MM.1S (cell line): ENCODE measurements at places on chromosomes 2 and 18.

DNA sequence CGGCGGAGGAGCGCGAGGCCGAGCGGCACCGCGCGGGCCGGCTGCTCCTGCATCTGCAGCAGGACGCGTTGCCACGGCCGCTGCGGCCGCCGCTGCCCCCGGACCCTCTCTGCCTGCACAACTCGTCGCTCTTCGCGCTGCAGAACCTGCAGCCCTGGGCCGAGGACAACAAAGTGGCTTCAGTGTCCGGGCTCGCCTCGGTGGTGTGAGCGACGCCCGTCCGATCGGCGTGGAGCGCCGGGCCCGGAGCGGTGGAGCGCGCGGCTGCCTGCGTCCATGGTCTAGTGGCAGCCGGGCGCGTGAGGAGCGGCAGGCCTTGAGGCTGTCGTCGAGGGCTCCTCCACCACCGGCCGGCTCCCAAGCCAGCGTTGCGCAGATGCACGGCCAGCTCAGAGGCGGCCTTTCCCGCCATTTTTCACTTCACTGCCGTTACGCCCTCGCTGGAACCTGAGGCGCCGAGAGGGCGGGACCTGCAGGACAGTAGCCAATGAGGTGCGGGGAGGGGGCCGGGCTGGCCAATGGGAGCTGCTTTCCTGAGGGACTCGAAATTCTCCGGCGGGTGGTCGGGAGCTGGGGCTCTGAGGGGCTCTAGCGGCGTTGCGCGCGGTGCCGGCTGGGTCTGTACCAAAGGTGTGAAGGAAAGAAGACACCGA lies 1.9 kb downstream of the TLX2 start:
- DNase-seq, result no peak

GRCh38 chr2:9307535-9307934 lies 100.9 kb downstream of the ASAP2 start:
- peak; percentile 77 for DNase-seq

DNA sequence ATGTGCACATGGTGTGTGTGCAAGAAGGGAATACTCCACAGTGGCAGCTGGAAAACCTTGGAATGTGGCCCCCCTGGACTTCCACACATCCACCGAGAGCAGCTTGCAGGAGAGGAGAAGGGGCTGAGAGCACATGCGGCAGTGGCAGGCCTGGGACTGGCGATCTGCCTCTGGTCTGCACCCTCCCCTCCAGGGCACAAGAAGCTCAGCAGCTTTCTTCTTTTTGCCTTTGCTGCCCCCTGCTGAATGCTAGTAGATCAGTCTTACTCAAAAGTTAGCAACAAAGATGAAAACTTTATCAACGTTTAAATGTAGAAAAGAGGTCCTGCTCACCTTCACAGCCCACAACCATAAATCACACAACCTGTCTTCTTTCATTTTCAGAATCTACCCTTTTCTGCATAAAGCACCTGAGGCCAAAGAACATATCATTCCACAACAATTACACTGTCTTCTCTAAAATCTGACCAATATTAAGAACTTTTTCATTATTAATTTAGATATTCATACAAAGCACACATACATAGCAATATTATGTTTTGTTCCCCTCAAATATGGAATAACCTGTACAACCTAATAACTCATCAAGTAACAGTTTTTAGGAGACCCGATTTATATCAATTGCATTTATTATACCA lies 34.6 kb downstream of the TGFBRAP1 start:
- peak; percentile 62 for DNase-seq

GRCh38 chr2:36731941-36732672 lies 35.6 kb downstream of the VIT start:
- no peak for DNase-seq

GRCh38 chr2:110820128-110820527 lies 87.8 kb downstream of the ACOXL start:
- DNase-seq, result peak; percentile 31

GRCh38 chr2:11719230-11719977 lies 27.0 kb upstream of the LPIN1 start:
- DNase-seq, result no peak

GRCh38 chr2:231684314-231685223 lies 23.8 kb upstream of the PTMA start:
- DNase-seq, result no peak

GRCh38 chr18:8468191-8468590 lies 141.0 kb upstream of the RAB12 start:
- DNase-seq, result no peak

- no peak for DNase-seq
Measured at GRCh38 chr2:41062336-41062735, 610.4 kb upstream of the SLC8A1 start.

DNA sequence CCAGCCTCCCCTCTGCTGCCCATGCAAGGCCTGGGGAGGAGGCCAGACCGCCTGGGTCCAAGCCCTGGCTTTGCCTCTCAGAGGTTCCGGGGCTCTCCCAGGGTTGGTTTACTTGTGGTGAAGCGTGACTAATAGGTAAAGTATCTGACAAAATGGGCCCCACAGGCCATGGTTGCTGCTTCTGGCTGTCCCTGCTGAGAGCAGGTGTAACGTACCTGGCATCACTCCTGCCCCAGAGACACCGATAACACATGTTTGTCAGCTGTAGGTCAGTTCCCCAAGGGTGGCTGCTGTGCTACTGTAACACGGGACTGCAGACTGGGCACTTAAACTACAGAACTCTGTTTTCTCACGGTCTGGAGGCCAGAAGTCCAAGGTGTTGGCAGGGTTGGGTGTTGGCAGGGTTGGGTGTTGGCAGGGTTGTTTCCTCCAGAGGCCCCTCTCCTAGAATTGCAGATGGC lies 34.1 kb downstream of the ODC1 start:
- no peak for DNase-seq

DNA sequence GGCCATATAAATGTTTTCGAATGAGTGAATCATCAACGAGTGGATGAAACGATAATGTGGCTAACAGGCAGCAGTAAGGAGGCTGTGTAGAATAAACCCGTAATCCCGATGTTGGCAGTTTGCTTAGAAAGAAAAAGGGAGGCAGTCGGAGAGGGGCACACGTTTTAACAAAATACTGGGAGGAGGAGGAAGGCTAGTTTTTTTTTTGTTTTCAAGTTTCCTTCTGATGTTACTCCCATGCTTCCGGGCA lies 476 bp upstream of the MSH2 start:
- no peak for DNase-seq

- DNase-seq, result no peak
Measured at GRCh38 chr18:22223254-22223964, 54.0 kb downstream of the GATA6 start.

GRCh38 chr2:111050701-111051376 lies 69.9 kb upstream of the BCL2L11 start:
- peak; percentile 86 for DNase-seq

DNA sequence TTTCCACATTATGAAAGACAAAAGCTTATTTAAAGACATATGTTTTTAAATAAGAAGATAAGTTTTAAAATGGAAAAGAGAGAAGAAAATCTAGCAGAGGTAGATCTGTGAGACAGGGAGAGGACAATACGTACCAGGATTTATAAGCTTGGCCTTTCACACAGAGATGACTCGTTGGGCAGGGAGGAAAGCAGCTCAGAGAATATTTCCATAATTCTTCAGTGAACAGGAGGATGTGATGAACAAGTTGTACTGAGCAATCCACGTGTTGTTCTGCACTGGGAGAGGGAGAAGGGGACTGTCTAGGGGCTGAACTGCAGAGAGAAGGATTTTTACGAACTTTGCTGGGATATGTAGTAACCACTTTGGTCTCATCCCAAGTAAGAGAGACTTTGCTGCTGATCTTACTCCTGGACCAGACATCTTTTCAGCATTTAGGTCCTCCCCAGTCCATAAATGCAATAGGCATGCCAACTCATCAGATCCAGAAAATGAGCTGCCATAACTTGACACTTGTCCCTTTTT lies 162.5 kb upstream of the SETBP1 start:
- no peak for DNase-seq

- DNase-seq, result no peak
Measured at GRCh38 chr2:96142217-96143113, 2.8 kb downstream of the DUSP2 start.

DNA sequence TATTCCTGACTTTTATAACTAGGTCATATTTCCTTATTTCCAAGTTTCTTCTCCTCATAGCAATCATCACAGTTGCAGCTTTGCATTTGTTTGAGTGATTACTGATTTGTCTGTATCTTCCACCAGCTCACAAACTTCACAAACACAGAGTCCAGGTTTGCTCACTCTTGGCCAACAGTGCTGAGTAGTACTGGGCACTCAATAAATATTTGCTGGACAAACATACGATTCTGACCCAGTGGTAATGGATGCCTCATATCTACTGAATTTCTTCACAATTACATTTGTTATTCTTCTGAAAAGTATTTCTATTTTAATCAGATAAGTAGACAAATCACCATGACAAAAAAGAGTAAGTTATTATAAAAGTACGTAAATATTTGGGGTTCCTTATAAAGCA lies 516.3 kb downstream of the TDRD15 start:
- DNase-seq, result no peak

DNA sequence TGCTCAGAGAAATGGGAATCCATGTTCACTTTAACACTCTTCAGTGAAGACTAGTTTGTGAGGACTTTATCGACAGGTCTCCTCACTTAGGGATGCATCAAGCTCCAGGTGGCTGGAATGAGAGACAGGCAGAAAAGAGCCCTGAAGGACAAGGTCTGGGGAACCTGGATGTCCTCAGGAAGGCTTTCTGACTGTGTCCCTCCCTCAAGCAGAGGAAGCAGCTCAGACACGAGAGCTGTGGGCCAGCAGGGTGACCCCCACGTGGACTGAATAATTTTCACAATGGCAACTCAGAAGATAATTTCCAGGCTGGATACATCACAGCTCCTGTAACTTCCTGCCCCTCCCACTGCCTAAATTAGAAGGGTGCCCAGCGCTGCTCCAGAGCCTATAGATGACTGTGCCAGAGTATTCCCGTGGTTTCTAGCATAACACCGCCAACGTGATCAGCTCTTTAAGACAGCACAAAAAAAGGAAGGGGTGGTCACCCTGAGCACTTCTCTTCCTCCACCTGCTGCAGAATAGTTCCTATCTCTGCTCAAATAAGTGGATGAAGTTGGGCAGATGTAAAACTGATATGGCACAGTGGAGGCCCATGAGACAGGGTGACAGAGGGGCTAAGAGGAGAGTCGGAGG lies 25.7 kb upstream of the NCK2 start:
- DNase-seq, result no peak

- no peak for DNase-seq
Measured at GRCh38 chr2:7930800-7931635, 750.8 kb upstream of the ID2 start.

GRCh38 chr2:236403125-236403524 lies 138.9 kb upstream of the ASB18 start:
- DNase-seq, result no peak

DNA sequence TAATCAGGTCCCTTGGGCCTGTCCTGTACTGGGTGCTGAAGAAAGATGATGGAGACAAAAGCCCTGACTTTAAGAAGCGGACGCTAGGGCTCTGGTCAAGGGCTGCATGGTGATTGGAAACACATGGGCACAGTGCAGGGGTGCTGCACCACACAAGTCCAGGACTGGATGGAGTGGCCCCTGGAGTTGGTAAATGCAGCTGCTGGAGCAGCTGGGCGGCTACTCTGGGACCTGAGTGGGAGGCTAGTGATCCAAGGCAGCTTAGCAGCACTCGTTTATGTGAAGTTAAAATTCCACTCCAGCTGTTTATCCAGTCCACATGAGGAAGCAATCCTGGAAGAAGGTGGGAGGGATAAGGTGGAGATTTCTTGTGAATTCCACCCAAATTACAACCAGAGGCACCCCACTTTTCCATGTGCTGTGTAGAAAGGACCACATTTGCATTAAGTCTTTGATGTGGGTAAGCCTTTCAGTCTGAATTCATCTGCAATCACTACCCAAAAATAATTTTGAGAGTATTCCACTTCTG lies 24.9 kb downstream of the MERTK start:
- no peak for DNase-seq

GRCh38 chr18:61574665-61575064 lies 241.4 kb downstream of the CDH20 start:
- no peak for DNase-seq

DNA sequence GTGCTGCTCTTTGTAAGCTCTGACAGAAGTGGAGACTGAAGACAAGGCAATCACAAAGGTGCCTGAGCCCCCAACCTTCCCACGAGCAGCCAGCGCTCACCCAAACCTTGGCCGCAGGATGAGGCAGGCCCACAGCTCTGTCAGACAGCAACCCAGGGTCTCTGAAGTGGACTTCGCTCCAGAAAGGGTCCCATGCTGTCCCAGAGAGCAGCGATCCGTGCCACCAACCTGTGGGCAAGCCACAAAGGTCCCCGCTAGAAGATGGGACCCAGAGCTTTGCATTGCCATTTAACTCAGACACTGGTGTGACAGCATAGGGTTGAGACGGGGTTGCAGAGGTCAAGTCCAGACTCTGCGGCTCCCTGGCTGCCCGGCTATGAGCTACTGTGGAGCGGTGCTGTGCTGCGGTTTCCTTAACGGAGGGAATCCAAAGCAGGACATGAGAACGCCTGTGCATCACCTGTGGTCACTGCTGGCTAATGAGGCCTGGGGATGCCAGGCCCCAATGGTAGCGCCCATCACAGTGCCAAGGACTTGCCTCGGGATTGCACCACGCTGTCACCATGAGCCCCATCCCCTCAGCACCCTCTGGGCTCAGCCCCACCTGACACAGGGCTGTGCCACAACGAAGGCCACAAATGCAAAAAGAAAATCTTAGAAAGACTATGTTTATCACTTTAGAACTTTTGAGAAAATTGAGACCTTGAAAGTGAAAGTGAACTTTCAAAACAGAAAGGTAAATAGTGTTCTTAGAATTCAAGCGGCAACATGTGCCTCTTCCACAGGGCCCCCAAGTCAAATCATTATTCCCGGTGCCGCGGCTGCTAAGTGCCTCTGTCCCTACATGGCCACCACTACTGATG lies 103.4 kb downstream of the HDAC4 start:
- DNase-seq, result no peak

DNA sequence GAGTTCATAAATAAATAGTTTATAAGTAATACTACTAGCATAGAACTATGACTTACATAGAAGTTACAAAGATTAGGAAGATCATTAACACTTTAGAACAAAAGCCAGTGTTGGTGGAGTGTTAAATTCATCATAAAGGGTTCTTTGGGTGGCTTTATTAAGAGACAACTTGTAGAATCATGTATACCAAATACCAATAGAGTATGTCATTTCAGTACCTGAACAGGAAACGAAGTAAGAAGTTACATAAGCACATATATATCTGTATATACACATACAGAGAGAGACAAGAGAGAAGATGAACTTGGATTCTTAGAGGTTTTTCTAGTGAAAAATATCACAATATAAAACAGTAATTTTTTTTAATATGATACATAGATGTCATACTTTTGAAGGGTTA lies 82.5 kb upstream of the OTX1 start:
- DNase-seq, result no peak

GRCh38 chr2:138507267-138507666 lies 5.7 kb downstream of the SPOPL start:
- DNase-seq, result no peak

GRCh38 chr2:144424559-144425240 lies 95.2 kb downstream of the ZEB2 start:
- no peak for DNase-seq

DNA sequence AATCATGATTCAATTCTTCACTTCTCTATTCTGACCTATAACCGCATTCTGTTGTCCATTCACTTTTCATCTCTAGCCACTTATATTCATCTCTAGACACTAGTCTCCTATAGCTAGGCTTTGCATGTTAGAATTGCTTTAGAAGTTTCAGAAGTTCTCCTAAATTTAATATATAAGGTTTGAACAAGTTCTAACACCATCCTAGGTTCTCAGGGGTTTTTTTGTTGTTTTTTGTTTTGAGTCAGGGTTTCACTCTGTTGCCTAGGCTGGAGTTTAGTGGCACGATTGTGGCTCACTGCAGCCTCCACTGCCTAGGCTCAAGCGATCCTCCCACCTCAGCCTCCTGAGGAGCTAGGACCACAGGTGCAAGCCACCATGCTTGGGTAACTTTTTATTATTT lies 19.9 kb downstream of the WDSUB1 start:
- DNase-seq, result no peak
